GM12865 (cell line): ENCODE measurements at places on chromosomes 2 and 18.

- no peak for DNase-seq
Measured at GRCh38 chr2:30293303-30293921, 62.1 kb downstream of the LBH start.

DNA sequence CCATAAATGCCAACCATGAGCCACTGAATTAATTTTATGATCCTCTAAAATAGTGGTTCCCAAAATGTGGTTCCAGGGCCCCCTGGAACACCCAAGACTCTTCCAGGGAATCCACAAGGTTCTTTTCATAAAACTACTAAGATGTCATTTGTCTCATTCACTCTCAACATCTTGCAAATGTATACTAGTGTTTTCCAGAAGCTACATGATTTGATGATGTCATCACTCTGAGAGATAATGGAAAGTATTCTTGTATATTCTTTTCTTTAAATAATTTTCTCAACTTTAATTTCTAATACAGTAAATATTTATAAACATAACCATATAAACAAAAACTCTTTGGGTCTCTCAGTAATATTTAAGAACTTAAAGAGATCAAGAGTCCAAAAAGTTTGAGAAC, 57.0 kb downstream of the NRXN1 start:
- DNase-seq, result no peak

DNA sequence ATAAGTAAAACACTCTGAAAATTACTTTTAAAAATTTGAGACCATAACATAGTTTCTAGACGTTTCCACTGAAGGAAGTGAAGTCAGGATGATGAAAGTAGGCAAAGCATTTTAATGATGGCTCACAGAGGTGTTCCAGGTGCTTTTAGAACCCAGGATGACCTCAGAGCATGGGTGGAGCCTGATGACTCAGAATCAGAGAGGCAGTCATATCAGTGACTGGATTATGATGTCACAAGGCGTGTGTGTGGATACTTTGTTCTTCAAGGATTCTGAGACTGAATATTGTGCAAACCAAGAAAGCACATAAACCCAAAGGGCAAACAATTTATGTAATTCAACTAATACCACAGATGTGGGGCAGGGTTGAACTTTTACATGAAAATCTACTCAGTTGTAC, 208.0 kb upstream of the FBXO11 start:
- DNase-seq, result peak; percentile 61

DNA sequence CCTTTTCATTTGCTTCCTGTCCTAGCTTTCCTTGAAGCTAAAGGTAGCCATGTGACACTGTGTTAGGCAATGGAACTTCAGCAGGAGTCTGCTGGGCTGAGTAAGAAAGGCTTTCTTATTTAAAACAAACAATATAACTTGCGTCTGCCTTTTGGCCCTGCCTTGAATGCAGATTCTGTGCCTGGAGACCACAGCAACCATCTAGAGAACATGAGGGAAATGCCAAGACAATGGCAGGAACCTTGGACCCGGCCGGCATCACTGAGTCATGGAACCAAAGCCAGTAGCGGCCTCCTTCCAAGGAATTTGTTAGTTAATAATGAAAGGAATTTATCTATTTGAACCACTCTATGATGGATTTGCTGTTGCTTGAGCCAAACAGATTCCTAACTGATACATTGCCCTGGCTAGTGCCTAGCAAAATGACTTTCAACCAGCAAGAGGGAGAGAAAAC, 207.5 kb upstream of the EPHA4 start:
- DNase-seq, result no peak

GRCh38 chr2:96884299-96885094, 14.6 kb upstream of the SEMA4C start:
- no peak for DNase-seq

DNA sequence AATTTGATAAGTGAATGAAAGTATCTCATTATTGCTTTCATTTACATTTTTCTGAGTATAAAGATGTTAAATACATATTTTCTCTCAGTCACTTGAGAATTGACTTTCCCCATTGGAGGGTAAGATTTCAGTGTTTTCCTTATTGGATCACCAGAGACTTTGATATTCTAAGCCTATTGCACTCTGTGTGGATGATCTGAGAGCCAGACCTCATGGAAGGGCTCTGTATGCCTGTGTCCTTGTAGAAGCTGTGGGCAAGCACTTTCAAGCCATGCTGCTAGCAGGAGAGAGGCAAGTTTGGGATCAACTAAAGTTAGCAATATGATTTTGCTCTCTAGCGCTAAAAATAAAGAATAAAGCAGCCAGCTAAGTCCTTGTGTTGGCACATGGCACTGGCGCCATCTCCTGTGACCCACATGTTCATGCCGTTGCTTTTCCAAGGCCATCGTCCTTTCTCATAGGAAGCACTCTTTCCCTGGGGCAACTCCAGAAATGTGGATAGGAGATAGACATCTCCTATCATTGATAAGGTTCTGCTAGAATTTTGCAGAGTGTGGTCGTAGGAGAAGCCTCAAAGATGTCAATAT, 72.6 kb downstream of the AOX1 start:
- peak; percentile 5 for DNase-seq

DNA sequence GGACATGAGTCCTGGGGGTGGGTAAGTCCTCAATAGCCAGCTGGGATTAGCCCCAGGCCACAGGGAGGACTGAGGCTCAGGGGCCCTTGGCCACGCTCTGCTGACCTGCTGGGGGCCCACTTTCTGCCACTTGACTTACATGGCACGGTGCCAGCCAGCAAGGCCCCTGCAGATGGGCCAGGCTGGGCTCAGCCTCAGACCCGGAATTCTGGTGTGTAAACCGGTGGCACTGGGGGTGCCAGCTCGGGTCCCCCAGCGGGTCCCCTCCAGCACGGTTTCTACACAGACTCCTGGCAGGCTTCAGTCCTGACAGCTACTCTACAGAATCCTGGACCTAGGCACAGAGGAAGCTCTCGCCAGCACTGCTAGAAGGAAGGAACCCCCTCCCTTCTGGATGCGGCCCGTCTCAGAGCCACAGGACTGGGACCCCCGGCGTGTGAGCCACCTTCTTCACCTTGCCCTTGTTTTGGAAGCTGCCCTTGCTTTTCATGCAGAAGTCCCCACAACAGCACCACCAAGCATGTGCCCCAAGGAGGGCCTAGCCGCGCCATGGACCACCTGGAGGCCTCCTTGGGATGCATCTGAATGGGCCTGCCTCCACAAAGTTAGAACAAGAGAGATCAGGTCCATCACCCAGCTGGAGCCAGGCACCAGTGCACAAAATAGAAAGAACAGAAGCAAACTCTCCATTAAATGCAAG, 8.0 kb downstream of the HDAC4 start:
- DNase-seq, result no peak

- DNase-seq, result no peak
Measured at GRCh38 chr18:79525556-79526467, 130.1 kb downstream of the NFATC1 start.

GRCh38 chr2:201255408-201256033, 4.8 kb upstream of the CASP8 start:
- DNase-seq, result no peak

- DNase-seq, result no peak
Measured at GRCh38 chr2:1613731-1614354, 130.5 kb downstream of the PXDN start.

DNA sequence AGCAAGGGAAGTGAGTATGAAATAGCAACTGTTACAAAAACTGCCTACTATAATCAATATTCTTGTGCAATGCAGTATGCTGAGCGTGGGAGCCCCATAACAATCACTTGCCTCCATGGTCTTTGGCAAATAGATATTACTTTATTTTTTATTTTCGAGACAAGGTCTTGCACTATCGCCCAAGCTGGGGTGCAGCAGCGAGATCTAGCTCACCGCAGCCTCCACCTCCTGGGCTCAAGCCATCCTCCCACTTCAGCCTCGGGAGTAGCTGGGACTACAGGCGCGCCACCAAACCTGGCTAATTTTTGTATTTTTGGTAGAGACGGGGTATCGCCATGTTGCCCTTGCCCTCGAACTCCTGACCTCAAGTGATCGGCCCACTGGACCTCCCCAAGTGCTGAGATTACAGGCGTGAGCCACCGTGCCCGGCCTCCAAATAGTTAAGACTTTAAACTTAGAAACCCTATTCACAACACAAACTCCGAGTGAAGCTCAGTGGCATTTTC, 1.2 kb upstream of the CCNT2 start:
- peak; percentile 45 for DNase-seq

DNA sequence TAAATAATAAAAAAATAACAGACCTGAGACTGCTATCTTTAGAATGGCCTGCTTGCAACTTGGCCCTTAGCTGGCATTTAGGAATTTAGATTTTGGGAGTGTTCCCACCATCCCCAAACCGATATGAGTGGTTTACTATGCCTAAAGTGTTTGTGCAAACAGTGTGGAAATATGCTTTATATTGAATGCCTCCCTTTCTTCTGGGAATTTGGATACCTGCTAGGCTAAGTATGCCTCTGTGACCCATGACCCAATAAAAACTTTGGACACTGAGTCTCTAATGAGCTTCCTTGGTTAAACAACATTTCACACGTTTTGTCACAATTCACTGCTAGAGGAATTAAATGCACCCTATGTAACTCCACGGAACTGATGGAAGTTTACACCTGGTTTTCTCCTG, 73.2 kb downstream of the BMPR2 start:
- DNase-seq, result no peak

- DNase-seq, result no peak
Measured at GRCh38 chr2:189648846-189649509, 12.3 kb upstream of the ASNSD1 start.

- DNase-seq, result no peak
Measured at GRCh38 chr2:33366473-33366872, 110.0 kb upstream of the RASGRP3 start.

GRCh38 chr2:22273853-22274252, 1111.1 kb upstream of the KLHL29 start:
- DNase-seq, result peak; percentile 42

- DNase-seq, result no peak
Measured at GRCh38 chr2:226658555-226658954, 141.1 kb downstream of the IRS1 start.

- peak; percentile 92 for DNase-seq
Measured at GRCh38 chr18:48833701-48834412, 116.9 kb downstream of the SMAD7 start.
